HCEC 1CT (cell line): ENCODE measurements at places on chromosomes 6 and 20.

- no peak for DNase-seq
Observed at GRCh38 chr20:34388000-34388399, 24.9 kb downstream of the ITCH start.

DNA sequence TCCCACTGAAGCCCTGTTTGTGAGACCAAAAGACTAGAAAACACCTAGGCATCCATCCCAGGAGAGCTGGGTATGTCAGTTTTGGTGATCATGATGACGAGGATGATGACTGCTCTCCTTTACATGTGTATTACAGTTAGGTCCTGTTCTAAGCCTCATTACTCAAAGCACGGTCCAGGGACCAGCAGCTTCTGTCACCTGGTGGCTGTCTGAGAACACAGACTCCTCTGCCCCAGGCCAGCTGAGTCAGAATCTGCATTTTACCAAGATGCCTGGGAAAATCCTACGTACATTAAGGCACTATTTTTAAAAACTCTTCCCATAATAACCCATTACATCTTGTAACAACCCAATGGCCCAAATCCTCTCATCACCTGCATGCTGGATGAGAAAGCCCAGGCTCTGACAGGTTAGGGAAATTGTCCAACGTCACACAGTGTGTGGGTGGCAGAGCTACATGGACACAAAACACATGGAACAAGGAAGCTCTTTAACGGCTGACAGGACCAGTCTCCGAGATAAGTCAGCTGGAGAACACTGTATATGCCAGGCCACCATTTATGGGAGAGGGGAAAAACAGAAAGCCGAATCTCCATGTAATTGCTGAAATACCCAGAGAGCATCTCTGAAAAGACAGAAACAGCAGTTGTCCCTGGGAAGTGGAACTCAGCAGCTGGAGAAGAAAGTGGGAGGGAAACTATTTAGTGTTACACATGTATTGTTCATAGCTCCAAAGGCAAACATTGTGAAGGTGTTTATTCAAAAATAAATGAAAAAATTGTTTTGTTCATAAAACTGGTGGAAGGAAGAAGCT lies 65.4 kb downstream of the BMP7 start:
- no peak for DNase-seq

DNA sequence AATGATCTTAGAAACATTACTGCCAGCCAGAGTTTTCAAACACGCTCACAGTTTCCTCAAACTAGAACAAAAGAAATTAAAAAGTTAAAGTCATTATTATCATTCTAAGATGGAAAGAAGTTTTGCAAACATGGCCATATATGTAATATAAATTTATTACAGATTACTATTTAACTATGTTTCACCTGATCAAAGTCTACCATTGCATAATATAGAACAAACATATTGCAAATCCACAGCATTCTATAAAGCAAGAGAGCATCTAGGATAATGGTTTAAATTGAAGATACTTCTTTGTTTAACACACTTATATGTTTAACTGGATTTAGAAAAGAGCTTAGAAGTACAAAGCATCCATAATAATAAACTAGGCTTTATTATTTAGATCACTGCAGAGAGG lies 26.2 kb upstream of the DCBLD1 start:
- no peak for DNase-seq

DNA sequence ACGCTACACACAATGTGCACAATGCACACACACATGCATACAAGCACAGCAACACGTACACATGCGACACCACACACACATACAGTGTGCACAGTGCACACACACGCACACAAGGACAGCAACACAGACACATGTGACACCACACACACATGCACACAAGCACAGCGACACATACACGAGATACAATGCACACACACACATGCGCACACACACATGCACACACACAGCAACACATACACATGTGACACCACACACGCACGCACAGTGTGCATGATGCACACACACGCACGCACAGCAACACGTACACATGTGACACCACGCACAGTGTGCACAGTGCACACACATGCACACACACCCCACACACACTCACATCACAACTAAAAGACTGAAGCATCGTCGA lies 327.3 kb downstream of the THBS2 start:
- DNase-seq, result no peak

GRCh38 chr6:39886871-39887270 lies 47.4 kb downstream of the MOCS1 start:
- no peak for DNase-seq

GRCh38 chr6:129141499-129141898 lies 258.6 kb downstream of the LAMA2 start:
- DNase-seq, result peak; percentile 75

- no peak for DNase-seq
Observed at GRCh38 chr6:160386869-160387530, 38.8 kb downstream of the SLC22A3 start.

DNA sequence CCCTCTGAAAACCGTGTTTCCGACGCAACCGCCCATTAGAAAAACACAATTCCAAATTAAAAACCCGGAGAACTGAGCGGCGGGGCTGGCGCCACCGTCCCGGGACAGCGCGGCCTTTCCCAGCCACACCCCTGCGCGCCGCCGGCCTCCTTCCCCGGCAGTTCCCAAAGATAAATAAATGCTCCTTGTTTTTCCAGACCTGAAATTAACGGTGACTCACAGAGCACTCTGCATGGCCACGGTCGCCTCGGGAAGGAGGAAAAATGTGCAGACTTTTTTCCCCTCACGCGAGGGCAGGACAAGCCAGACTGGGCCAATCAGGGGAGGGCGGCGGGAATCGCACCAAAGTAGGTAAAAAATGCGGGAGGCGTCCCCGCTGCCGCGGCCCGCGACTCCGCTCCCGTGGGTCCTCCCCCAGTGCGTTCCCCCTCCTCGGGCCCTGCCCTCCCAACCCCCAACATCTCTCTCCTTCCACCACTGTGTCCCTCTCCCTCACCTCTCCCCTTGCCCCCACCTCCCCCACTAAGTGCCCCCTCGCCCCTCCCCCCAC lies 828 bp upstream of the DSTN start:
- DNase-seq, result peak; percentile 99

DNA sequence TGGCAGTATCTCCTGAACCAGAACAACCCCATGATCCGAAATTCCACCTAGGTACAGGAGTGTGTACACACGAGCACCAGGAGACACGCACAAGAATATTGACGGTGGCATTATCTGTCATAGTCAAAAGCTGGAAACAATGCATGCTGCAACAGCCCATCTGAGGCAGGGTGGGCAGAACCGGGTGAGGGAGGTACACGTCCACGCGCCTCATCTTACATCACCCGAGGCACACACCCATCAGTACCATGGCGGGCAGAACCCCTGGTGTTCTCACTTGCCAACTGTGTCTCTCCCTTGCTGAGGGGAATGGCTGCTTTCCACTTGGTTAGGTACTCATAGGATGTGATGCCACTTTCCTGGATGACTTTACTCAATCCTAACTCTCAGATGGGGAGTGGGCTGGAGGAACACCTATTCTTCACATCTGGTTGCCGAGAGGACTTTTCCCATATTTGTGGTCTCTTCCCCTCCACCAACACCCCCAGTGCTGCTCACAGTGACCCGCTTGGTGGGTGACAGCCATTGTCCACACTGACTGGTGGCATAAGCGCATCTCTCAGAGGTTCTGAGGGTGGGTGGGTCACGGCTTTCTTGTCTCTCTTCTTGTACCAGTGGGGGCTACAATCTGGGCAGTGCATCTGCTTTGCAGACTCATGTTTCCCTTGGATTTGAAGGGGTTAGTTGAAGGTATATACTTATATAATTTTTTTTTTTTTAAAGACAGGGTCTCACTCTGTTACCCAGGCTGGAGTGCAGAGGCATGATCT lies 13.5 kb downstream of the PPP1R3G start:
- no peak for DNase-seq

- DNase-seq, result no peak
Observed at GRCh38 chr20:48102931-48103660, 317.8 kb upstream of the SULF2 start.

- DNase-seq, result no peak
Observed at GRCh38 chr6:73329201-73329600, 24.9 kb downstream of the DPPA5 start.

DNA sequence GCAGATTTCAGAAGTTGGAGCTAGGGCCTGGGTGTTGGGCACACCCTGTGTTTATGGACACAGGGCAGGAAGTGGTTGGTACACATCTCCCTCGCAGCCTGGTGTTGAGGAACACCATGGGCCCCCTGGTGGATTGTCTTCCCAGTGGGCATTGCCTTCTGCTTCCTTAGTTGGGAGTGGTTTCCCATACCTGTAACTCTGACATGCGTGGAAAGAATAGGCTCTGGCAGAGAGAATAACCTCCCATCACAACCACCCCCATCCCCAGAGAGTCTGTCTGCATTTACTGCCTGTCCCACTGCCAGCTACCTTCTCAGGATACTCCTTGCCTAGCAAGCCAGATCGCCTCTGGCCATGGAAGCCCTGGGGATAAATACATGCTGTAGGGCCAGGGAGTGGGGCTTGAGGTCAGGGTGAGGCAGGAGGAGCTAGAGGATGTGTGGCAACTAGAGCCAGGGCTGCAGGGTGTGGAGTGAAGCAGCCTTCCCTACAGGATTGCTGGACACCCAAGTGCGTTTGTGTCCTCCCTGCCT lies 14.7 kb downstream of the LRRC73 start:
- DNase-seq, result no peak

DNA sequence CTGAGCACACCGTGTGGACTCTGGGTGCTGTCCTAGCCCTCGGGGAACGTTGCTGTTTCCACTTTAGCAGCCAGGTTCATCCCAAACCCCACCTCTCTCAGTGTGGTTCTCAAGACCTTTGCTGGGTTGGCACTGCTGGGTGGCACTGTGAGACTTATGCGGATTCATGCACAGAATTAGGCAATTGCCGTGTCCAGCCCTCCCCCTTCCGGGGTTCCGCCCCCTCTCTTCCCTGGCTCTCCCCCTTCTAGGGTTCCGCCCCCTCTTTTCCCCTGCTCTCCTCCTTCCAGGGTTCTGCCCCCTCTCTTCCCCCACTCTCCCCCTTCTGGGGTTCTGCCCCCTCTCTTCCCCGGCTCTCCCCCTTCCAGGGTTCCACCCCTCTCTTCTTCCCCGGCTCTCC lies 39.8 kb upstream of the SLCO4A1 start:
- no peak for DNase-seq

DNA sequence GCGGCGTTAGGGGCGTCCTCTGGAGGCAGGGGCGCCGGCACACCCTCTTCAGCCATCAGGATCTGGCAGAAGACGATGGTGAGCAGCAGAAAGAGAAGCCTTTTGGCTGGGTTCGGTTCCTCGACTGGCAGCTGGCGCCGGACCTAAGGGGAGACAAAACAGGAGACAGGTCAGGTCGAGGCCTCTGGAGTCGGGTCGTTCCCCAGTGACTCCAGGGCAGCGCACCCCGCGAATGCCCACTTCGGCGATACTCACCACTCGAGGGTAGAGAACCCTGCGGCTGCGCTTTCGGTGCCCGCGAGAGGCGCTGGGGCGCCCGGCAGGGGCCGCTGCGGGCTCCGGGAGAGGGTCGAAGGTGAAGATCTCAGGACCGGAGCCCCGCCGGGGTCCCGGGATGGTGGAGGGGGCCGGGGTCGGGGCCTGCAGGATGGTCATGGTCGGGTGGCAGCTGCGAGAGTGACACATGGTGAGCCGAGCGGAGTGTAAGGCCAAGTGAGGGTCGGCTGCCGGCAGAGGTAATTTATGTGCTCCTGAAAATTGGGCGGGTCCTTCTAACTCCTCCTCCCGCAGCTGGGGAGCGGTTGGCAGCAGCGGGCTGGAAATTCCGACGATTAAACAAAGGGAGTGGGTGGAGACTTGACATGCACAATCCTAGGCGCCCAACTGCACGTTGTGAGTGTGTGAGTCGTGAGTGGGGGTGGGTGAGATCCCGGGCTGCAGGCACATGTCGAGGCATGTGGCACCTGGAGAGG lies at the start of gene IER3:
Gene IER3 (minus strand): TSS at position 494 of the 752 bp plus-strand sequence. CDS start 29 bp downstream, at position 465.
- peak; percentile 95 for DNase-seq

GRCh38 chr6:117531809-117532725 lies 49.6 kb downstream of the DCBLD1 start:
- DNase-seq, result no peak

GRCh38 chr6:159431750-159432149 lies 261.3 kb downstream of the SOD2 start:
- no peak for DNase-seq

- peak; percentile 12 for DNase-seq
Observed at GRCh38 chr6:5012519-5012918, 8.7 kb upstream of the RPP40 start.

DNA sequence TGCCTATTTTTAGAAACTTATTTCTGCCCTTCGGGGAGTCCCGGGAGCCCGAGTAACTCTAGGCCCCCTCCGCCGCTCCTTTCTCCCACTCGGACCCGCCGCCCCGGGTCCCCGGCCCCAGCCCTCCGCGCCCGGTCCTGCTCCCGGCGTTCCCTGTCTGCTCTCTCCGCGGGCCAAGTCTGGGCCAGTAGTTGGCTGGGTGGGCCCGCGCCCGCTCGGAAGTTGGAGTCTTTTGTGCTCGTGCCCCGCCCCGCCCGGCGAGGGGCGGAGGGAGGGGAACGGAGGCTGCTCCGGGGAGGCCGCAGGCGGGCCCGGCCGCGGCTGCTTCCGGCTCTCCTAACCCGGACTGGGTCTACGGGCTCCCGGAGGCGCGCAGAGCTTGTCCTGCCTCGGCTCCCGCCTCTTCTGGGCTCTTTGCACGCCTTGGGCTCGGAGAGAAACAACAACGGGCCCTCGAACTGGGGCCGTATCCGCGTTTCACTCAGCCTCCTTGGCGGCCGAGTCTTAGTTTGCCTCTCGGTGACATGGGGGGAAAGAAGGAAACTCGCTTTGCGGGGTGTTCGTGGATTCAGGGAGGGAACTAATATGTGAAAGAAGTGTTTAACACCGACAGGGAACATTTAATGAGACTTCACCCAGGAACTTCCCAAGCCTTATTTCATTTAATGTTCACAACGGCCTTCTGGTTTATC lies 657 bp downstream of the RALY start:
- DNase-seq, result peak; percentile 77

- no peak for DNase-seq
Observed at GRCh38 chr6:25453288-25453687, 174.1 kb downstream of the CARMIL1 start.

GRCh38 chr20:24842274-24842917 lies 106.7 kb upstream of the CST7 start:
- DNase-seq, result no peak

DNA sequence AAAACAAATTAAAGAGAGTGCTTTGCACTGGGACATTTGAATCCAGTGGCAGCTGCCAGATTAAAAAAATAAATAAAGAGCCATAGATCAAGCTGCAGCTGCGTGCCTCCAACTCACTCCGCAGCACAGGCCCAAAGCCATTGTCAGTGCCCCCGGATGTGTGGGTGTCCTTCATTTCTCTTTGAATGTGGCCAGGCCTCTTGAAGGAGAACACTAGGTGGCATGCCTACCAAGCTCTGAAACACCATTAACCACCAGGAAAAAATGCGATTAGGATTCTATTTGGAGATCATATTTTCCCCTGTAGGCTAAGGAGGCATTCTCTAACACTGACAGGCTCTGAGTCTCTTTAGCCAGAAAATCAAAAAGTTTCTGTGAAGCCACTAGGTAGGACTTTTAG lies 549.8 kb downstream of the PRKN start:
- DNase-seq, result no peak
